ENCODE measurements at places on chromosomes 6 and 20. TPM values are rescaled to one million over a fixed set of nuclear protein-coding genes. Genes with fewer than 3 reads are reported as not detected.

SYS1 gene
- 69.3 TPM for total RNA-seq

SPATA2 gene
- 7.2 TPM for total RNA-seq

DHX35 gene
- total RNA-seq: 10.5 TPM

GRCh38 chr20:39412091-39412490 lies 449.9 kb downstream of the DHX35 start:
- H3K27ac ChIP-seq: no peak overlapping the region
- H3K36me3 ChIP-seq: no peaks in the 10 kb centered on the region
- no peak overlapping the region for H3K4me3 ChIP-seq
- no peaks in the 10 kb centered on the region for H3K4me1 ChIP-seq
- H3K27me3 ChIP-seq: no peaks in the 10 kb centered on the region
- no peak for DNase-seq

- DNase-seq: no peak
- H3K4me1 ChIP-seq: no peaks in the 10 kb centered on the region
- no peaks in the 10 kb centered on the region for H3K27me3 ChIP-seq
- H3K27ac ChIP-seq: no peak overlapping the region
Observed at GRCh38 chr20:13659288-13659687, 20.6 kb upstream of the TASP1 start.

- H3K4me1 ChIP-seq: no peaks in the 10 kb centered on the region
- H3K36me3 ChIP-seq: no peaks in the 10 kb centered on the region
- no peaks in the 10 kb centered on the region for H3K27me3 ChIP-seq
- no peak overlapping the region for H3K27ac ChIP-seq
- H3K4me3 ChIP-seq: no peak overlapping the region
Observed at GRCh38 chr6:9307786-9308185, 872.4 kb upstream of the SLC35B3 start.

DNA sequence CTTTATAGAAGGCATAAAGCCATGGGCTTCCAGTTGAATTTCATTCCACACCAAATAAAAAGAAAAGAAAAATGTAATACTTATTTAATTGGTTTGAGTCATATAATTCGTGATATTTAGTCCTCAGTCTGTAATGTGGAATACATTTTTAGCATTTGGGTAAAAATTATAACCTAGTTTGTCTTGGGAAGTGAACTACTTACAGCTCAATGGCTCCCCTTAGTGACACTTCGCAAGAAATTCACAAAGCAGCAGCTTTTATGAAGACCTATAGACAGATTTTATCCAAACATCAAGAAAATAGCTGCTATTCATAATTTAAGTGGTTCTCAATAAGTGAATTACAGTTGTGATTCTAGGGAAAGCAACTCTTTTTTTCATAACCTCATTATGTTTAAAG lies 72.1 kb downstream of the RSPO3 start:
- H3K27ac ChIP-seq: no peak overlapping the region
- H3K4me3 ChIP-seq: no peak overlapping the region
- H3K36me3 ChIP-seq: no peaks in the 10 kb centered on the region
- no peak for DNase-seq
- peaks cover 13% of the 10 kb centered on the region for H3K4me1 ChIP-seq
- no peaks in the 10 kb centered on the region for H3K27me3 ChIP-seq

GHRH gene
- not detected for total RNA-seq

DNA sequence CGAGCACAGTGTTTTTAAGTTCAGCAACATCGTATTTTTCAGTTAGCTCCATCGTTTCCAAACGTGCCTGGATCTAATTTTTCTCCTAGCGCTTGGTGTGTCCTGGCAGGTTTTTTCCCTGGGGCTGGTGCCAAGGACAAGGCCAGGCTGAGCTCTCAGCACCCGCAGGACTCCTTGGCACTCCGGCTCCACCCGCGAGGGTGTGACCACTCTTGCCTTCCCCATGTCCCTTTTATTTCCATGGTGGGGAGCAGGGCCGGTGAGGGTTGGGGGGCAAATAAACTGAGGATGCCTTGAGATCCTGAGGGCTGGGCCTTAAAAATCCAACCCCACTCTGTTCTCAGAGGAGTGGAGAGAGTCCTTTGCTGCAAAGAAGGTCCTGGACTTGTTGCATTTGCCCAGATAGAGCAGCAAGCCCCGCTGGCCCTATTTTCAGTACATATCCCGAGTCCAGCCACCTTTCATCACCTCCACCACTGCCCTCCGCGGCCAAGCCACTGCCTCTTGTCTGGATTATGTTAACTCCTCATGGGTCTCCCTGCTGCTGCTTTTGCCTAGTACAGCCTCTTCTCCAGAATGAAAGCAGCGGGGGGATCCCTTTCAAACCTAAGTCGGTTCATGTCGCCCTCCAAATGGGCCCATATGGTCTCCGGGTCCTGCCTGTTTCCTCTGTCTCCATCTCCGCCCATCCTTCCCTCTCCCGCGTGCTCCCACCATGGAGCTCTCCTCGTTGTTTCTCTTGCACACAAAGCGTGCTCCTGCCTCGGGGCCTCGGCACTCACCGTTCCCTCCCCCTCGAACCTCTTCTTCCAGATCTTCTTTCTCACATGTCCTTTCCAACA lies 4.5 kb upstream of the RAB44 start:
- DNase-seq: peak; percentile 60
- peaks cover 17% of the 10 kb centered on the region for H3K4me1 ChIP-seq
- no peaks in the 10 kb centered on the region for H3K27me3 ChIP-seq

- H3K4me3 ChIP-seq: no peak overlapping the region
- H3K4me1 ChIP-seq: no peaks in the 10 kb centered on the region
- no peak for DNase-seq
Observed at GRCh38 chr6:74705451-74705850, 500.4 kb downstream of the COL12A1 start.

GRCh38 chr20:64040231-64041039 lies 4.5 kb downstream of the C20orf204 start:
- peaks cover 44% of the 10 kb centered on the region for H3K27me3 ChIP-seq
- no peak overlapping the region for H3K4me3 ChIP-seq
- H3K27ac ChIP-seq: peak overlapping the region; percentile 76
- no peaks in the 10 kb centered on the region for H3K36me3 ChIP-seq
- peaks cover 51% of the 10 kb centered on the region for H3K4me1 ChIP-seq
- no peak for DNase-seq

COL20A1 gene
- total RNA-seq: not detected

DNA sequence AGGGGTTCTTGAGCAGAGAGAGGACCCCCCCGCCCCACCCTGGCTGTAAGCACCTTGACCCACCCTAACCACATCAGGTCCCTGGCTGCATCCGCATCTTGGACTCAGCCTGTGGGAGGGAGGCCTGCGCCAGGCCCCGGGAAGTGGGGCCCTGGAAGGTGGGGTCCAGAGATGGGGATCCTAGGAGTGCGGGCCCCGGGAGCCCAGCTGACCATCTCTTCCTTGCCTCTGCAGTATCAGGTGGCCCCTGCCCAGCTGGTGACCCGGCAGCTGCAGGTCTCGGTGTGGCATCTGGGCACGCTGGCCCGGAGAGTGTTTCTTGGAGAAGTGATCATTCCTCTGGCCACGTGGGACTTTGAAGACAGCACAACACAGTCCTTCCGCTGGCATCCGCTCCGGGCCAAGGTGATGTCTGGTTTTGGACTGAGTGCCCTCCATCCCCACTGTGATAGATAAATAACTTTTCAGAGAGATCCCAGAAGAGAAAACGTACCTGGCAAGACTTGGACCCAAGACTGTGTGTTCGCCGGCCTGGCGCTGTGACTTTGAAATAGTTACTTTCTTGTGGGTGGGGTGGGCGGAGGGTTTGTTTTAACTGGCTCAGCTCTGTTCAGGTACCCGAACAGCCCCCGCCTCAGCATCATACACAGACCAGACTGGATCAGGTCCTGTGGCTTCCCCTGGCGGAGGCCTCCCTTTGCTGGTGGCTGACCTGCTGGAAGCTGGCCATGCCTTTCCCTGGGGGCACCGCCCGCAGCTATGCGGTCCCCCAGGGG lies 62.0 kb downstream of the EZR start:
- H3K36me3 ChIP-seq: peaks cover 18% of the 10 kb centered on the region
- H3K27me3 ChIP-seq: no peaks in the 10 kb centered on the region
- no peak overlapping the region for H3K4me3 ChIP-seq
- H3K4me1 ChIP-seq: no peaks in the 10 kb centered on the region

BPIFB1 gene
- total RNA-seq: 263 TPM

All from lower lobe of right lung (tissue), 2 donors.